ENCODE measurements at places on chromosomes 11 and 22. TPM values are rescaled to one million over a fixed set of nuclear protein-coding genes. Genes with fewer than 3 reads are reported as not detected.
A peak's percentile ranks its signal among the peaks of the same experiment; 100 is the strongest.

PLAAT2 gene
- total RNA-seq, result 9.5 TPM

- no peak for DNase-seq
Observed at GRCh38 chr22:29914165-29914564, 31.2 kb downstream of the MTMR3 start.

- no peak for DNase-seq
Observed at GRCh38 chr22:23119494-23120414, 22.0 kb downstream of the RSPH14 start.

DNA sequence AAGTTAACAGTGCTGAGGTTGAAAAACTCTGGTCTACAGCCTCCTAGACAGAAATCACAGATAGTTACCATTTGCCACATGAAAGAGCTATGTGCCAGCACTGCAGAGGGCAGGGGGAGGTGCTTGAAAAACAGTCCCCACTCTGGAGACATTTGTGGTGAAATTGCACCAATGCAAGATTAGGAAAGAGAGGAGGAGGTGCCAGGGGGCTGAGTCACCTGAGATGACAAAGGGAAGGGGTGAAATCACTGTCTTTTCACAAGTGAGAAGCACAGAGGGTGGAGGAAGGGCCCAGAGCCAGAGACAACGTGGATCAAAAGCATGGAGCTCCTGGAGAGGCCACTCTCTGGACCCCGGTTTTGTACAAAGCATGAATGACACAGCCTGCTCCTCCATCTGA, 196.3 kb downstream of the BUD13 start:
- DNase-seq, result no peak

UBE4A gene
- 28.8 TPM for total RNA-seq

DNA sequence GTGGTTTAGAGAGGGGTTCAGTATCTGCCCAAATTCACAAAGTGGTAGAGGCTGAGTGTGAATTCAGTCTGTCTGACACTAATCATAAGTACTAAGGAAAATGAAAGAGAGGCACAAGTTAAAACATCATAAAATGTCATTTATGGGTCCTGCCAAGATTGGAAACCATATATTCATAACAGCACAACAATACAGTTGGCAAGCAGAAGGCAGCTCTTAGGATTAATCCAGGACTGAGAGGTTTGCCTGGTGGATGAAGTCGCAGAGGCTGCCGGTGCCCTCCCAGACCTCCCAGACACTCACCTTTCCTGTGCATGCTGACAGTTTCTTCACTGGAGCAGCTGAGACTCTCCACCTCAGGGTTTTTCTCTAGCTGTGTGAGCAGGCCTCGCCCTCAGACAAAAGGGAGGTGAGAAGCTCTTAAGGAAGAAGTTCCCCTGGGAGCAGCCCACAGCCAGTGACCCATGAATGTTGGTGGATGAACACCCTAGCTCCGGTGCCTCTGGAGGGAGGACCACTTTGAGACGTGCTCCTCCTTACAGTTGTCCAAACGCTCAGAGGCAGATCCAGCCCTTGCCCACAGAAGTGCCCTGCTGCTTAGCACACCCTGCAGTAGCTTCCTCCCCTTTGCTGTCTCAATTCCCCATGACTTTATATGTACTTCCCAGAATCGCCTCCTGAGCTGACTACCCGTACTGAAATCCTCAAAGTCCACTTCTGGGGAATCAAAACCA, 43.7 kb downstream of the MAML2 start:
- DNase-seq, result no peak

GRCh38 chr11:92411431-92411830, 186.8 kb downstream of the FAT3 start:
- no peak for DNase-seq

DNA sequence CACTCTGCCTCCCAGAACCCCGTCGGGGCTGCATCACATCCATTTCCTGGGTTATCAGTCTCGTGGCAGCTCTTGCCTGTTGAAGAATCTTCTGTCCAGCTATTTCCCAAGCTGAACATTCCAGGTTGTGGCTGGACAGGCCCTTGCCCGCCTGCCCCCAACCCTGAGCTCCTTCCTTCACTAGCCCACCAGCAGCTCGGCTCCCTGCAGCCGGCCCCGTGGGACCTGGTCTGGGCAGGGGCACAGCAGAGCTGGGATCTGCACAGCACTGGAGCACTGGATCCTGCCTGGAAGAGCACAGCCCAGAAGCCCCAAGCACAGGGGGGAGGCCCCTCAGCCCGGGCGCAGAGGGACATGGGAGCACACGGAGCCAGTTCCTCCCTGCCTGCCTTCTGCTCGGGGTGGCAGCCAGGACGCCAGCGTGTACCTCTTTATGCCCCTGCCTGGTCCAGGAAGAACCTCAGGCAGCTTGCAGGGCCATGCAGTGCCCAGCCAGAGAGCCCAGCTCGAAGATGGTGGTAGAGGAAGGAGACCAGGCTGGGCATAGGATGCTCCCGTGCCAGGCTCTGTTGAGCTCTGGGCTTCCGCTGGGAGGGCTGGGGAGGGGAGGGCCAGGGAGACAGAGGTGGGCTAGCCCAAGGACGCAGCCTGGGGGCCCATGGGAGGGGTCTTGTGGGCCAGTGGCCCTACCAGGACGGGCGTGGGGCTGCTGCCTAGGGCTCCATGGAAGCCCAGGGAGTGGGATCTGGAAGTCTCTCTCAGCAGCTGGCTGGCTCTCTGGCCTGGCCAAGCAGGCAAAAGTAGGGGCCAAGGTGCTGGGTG, 16.6 kb upstream of the GNB1L start:
- DNase-seq, result no peak

DNA sequence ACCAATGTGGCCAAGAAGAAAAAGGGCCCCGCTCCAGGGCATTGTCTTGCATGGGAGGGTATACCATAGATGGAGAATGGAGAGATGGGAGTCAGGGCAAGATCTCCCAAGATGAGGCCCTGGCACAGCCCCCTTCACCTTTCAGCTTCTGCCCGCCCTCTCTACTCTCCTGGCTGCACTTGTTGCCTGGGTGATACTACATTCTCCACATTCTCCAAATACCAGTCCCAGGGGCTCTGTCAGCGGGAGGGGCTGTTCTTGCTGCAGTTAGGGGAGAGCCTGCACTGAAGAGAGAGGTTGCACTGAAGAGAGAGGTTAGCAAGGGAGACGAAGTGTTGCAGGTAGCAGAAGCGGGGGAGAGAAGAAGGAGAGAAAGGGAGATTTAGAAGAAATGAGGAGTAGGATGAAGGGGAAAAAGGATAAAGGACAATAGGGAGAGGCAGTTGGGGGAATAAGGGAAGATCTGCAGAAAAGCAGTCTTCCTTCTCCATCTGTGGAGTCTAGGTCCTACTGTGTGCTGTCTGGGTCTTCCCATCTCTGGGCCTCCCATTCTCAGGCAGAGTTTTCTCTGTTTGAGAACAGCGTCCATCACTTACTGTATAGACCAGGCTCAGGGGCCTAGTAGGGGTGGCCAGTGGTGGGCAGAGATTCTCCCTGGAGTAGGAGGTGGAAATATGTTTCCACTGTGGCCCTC, 8.0 kb downstream of the PHLDB1 start:
- no peak for DNase-seq

FBXO3 gene
- 24.3 TPM for total RNA-seq

- DNase-seq, result no peak
Observed at GRCh38 chr11:78256962-78257361, 68.2 kb downstream of the USP35 start.

GRCh38 chr11:75014129-75014528, 25.4 kb downstream of the NEU3 start:
- no peak for DNase-seq

DNA sequence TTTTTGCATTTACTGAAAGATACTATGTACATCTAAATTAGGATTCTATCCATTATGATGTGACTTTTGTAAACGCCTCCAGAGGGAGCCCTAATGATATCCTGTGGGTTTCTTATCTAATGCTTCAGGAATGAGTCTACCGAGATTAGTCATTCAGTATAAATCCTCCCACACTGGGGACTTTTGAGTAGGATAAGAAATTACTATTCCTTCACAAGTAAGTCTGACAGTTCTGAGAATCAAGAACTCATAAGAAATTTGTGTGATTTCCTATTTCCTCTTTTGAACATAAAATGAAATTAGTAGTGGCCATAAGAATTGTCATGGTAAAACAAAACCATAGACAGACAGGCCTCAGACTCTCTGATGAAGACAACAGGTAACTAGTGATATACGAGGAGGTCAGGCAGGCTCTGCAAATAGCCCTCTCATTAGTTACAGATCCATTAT, 10.0 kb upstream of the OR5M1 start:
- DNase-seq, result peak; percentile 51

- no peak for DNase-seq
Observed at GRCh38 chr11:82782825-82783374, 49.2 kb upstream of the FAM181B start.

- DNase-seq, result no peak
Observed at GRCh38 chr11:64371201-64371600, 12.2 kb downstream of the RPS6KA4 start.

DNA sequence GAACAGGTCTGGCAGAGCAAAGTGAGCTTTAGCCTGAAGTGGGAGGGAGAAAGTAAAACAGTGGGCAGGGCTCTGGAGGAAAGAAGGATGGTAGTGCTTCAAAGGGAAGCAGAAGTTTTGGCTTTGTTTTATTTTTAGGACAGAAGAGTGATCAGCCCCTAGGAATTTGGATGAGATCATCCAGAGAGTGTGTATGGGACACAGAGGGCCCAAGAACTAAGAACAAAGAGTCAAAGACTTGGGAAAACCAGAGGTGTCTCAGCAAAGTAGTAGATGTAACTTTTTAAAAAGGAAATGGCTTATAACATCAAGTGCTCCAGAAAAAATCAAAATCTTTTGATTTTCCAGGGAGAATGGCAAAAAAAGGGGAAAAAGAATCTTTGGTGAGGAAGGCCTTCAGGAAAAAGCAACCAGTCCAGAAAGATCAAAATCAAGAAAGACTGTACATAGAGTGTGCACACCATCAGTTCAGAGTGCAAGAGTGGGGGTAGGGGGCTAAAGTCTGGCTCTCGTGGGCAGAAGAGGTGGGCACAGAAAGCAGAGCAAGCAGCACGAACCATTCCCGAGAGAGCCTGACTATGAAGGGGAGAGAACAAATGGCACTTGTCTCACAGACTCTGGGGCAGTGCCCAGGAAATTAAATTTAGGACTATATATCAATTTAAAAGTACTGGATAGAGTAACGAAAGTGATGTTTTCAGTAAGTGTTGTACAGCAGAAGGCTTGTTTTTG, 30.0 kb downstream of the MAPK1 start:
- no peak for DNase-seq

DNA sequence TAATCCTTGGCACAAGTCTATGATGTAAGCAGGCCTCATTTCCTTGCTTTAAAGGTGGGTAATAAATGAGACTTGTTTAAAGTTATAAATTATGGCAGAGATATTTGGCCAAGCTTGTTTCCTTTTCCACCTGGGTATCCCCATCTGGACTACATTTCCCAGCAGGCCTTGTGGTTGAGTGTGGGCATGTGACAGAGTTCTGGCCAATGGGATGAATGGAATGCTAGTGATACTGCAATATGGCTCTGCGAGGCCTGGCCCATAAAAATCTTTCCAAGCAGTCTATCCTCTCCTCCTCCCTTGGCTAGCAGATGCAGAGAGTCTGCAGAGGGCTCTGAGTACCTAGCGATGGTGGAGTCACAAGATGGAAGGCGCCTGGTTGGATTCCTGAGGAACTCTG, 102.5 kb downstream of the TIMP3 start:
- peak; percentile 43 for DNase-seq

GRCh38 chr22:49322231-49322630, 505.4 kb downstream of the BRD1 start:
- DNase-seq, result no peak

DNA sequence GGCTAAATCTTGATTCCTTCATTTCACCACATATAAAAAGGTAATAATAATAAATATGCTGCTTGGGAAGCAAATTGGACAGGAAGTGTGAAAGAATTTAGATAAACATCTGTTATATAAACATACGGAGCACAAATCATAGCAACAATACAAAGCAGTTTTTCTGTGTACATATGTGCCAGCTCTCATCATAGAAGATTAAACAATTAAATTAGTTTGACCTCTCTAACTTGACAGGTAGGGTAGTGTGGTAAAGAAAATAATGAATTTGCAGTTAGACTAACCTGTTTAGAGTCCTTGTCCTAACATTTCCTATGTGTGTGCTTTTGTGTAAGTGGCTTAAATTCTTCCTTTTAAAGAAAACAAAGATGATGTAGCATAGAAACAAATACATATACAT, 995.7 kb upstream of the TENM4 start:
- DNase-seq, result no peak

DNA sequence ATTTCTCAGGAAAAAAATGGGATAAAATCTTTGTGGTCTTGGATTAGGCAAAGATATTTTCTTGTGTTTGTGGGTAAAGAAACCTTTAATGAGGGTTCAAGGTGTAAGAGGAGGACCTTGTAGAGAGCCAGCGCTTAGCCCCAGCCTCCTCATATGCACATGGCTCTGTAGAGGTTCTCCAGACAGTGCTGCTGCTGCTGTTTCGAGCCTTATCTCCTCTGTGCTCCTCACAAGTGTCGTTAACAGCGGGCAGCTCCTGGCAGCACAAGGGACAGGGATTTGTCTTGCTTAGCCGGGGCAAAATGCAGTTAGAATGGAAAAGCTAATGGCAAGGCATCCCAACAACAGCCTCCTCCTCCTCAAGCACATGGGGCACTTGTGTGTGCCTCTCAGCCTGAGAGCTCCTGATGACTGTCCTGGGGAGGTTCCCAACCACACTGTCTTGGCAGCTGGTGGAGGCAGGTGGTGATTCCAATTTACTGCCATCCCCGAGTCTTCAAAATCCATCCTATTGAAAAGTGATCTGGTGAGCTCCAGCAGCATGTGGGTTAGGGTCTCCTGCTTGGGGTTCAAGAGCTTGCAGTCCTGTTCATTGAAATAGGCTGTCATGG, 7.6 kb upstream of the MSANTD2 start:
- DNase-seq, result no peak

- DNase-seq, result no peak
Observed at GRCh38 chr11:117826832-117827231, 2.3 kb upstream of the FXYD2 start.
